ENCODE measurements at places on chromosomes 2 and 18.

- DNase-seq = no peak
Measured at GRCh38 chr2:225462945-225463344, 63.4 kb downstream of the NYAP2 start.

GRCh38 chr2:36597003-36597531, 901 bp downstream of the FEZ2 start:
- no peak for DNase-seq

DNA sequence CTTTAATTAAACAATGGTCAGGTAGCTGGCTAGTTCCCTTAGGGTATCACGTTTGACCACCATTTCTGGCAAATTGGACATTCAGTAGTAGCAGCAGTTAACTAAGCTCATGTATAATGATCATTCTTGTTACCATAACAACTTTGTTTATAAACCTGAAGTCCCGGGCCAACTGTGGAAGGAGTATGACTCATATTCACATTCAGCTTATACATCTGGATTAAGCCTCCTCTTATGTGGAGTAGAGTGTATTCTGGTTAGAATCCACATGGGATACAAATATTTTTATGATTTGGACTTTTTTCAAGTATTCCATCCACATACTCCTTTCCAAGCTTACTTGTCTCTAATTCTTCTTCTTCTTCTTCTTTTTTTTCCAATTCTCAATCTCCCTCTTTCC, 70.3 kb upstream of the ZSWIM2 start:
- DNase-seq = no peak

DNA sequence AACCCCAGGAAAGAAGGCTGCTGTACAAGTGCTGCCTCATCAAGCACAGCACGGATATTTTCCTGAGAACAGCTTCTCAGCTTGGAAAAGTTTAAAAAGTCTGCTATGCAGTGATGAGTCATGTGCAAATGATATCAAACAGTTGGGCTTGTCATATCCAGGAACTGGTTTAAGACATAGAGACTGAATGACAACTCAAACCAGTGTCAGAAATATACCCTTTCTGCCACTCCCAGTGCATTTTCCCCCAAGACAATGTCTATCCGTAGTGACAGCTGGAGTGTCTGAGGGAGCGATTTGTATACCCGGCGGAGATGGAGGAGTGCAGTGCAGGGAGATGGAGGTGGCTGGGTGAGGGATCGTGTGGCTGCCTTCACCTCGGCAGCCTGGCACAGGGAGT, 28.2 kb downstream of the SOX11 start:
- DNase-seq = no peak

DNA sequence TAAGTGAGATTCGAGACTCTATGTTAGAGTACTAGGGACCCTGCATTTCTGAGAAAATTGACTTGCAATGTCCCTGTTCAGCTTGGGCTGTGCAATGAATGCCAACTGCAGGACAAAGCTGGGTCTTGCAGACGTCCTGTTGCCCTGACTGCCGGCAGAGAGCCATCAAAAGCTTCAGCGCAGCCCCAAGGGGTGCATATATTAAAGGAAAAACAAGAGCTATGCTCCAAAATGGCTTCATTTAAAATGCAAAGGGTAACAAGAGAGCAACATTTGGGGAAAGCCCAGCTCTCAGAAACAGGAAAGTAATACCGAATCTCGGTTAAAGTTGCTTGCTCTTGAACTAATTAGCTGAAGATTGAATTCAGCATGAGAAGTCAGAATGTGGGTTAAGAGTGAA, 110.9 kb upstream of the PNPT1 start:
- no peak for DNase-seq

DNA sequence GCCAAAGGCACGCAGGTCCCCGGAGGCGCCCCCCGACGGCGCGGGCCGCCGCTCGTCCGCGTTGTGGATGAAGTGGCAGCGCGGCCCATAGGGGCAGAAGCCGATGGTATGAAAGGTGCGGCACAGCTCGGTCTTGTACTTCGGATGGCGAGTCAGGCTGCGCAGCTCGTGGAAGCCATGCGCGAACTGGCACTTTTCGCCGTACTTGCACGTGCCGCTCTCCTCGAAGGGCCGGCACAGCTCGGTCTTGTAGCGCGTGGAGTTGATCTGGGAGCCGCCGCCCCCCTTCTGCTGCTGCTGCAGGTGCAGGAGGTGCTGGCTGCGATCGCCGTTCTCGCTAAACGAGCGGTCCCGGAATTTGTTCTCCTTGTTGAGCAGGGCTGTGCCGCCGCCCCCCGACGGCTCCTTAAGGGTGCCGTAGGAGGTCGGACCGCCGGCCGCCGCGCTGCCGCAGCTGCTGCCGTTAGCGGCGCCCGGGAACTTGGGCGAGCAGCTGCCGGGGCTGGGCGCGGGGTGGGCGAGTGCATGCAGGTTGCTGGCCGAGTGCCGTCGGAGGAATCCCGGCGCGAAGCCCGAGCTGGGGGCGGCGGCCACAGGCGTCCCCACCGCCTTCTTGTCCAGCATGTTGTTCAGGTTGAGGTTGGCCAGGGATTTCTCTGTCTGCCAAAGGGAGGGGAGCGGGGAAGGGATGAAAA, 1.2 kb downstream of the ZFP36L2 start:
- no peak for DNase-seq

- DNase-seq = no peak
Measured at GRCh38 chr2:46487667-46488335, 8.4 kb downstream of the TMEM247 start.

- peak; percentile 31 for DNase-seq
Measured at GRCh38 chr2:99662761-99663341, 173.0 kb upstream of the REV1 start.

GRCh38 chr2:102383722-102384121, 28.1 kb downstream of the IL18R1 start:
- no peak for DNase-seq

DNA sequence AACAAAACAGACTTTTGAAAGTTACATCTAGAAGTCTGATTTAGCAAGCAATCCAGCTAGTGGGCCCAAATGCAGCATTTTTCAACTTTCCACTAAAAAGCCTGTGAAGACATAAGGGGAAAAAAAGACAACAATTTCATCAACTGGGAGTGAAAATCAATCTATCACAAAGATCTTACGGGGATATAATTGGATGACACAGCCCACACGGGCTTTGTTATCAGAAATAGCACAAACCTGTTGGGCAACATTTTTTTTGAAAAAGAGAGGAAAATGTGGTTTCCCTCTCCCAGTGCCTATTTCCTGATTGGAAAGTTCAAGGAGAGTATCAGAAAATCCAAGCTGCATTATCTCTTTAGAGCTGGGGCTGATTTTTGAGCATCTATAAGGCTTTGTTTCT, 132.7 kb downstream of the EVA1A start:
- no peak for DNase-seq

DNA sequence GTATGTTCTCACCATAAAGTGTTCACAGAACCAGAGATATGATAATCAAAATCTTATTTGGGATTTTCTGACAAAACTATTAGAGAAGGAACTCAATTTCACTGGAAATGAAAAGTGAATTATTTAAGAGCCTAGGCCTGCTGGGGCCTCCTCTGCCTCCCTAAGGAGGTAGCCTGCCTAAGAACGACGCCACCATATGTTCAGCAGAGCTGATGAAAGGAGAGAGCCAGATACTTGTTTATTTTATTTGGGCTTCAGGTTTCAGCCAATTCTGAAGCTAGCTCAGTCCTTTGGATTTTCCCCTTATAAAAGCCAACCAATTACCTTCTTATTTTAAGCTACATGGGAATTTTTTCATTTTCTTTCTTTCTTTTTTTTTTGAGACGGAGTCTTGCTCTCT, 433.1 kb upstream of the MAP2 start:
- no peak for DNase-seq

DNA sequence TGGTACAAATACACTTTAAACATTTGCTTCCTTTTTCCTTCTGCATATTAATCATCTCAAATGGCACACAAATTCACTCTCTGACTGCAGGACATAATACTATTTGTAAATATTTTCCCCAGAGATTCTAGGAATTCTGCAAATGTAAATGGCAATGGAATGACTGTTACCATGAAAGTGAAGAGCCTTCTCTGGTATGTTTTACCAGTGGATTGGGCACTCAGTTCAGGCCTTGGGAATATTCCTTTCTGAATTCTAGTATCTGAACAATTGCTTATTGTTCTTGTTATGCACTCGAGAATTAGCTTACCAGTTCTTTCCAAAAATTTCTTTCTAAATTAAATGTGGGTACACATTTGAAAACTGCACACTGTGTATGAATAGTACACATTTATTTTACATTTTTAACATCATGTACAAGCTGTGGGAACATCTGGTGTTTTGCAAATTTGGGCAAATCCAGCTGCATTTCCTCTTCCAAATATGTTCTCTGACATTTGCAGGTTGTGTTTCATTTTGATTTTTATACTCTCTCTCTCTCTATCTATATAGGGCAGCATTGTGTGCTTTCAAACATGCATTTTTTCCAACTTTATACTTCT, 289.1 kb downstream of the NBAS start:
- no peak for DNase-seq

DNA sequence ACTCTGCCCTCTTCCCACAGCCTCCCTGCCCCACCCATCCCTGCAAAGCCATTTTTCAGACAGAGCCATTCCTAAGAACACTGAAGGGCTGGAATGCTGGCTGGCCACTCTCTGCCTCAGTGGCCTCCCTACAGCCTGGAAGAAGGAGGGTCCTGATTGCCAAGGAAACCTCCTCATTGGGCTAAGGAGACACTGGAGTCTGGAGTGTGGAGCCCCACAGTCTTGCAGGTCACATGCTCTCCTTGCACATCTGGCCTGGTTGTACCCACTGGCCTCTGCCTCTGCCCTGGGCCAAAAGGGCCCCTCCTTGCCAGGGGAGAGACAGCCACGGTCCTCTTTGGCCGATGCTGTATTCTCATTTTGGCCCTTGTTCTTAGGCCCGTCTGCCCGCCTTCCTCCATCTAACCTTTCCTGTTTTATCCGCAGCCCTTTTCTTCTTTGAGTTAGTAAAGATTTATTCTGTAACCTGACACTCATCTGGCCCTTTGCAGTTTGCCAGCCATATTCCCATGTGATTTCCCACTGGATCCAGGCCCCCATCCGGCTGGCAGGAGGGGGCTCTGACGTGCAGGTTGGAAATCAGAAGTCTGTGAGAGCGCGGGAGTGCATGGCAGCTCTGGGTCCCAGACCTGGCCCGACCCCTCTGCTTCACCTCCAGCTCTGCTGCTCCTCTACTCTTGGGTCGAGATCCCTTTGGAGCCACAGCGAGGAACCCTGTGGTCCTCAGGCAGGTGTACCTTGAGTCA, 11.0 kb upstream of the CATIP start:
- no peak for DNase-seq

GRCh38 chr2:235826826-235827225, 333.0 kb downstream of the AGAP1 start:
- no peak for DNase-seq

DNA sequence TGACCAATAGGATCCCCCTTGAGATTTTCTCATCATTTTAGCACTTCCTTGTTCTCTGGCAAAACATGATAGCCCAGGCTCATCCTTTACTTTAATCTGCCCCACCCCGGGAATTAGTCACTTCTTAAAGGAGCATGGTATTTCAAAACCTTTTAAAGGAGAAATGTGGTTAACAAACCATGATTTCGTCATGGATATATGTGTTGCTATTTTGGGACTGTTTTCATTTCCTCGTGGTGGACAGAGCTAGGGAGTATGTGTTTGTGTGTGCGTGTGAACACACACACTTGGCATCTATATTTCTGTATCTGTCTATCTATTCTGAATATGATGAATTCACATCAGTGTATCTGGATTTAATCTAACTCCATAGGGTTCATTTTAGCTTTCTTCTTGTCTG, 128.1 kb downstream of the BIRC6 start:
- no peak for DNase-seq

DNA sequence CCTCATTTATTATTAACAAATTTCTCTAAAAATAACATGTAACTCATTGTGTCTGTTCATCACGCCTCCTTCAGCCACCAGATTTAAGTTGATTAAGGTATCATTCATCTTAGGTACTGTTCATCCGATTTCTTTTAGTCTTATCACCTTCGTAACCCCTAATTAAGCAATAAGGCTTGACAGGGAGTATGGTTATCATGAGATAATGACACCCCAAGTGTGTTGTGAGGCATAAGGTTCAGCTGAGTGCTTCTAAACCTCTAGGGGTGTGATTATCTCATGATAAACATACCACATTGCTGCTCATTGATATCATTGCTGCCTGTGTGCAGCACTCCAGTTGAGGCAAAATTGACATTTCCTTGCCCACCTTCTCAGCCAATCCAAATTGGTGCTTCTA, 158.9 kb upstream of the BOD1L2 start:
- no peak for DNase-seq

DNA sequence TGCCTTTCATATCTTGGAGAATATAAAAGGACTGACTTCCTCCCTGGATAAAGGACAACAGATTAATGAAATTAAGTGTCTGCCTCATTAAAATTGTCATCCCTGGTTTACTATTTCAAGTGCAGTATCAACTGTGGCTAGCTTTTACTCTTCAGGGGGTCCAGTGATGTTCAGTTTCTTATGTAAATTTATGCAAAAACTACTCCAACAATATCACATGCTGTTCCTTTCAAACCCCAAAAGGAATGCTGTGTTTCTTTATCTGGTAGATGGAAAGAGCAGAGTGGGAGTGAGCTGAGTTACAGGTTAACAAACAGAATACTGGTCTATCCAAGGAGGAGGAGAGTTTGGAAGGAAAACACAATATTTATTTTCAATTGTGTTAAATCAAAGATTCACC, 283.7 kb upstream of the VWC2L start:
- no peak for DNase-seq

GRCh38 chr18:44156776-44157335, 523.8 kb upstream of the SETBP1 start:
- no peak for DNase-seq

DNA sequence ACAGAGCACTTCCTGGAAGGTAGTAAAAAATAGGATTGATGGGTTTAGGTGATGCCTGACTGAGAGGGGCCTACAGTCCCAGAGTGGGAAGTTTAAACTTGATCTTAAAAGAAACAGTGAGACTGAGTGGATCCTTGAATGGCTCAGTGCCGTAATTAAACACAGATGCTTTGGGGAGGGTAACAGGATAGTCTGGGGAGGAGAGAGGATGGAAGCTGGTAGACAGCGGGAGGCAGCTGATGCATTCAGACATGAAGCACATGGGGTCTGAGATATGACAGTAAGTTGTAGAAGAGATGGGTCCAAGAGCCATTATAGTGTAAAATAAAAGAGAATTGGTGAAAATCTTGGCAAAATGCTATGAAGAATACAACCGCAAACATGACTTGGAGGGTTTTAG, 54.4 kb downstream of the AOX1 start:
- DNase-seq = no peak

DNA sequence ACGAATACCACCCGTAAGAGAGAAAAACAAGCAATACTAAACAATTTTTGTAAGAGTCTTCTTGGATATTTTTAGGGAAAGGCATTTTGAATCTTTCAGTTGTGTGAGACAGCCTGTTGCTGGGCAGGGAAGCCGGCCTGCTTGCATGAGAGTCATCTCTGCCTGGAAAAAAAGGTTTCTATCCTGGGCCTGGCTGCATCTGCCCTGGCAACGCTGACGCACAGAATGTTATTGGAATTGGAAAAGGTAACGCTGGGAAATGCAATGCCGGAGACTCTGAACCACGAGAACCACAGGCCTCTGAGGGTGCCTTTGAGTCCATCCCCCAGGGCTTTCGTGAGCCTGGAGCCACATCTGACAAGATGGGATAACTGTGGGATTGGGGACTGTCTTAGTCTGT, 17.9 kb upstream of the NPAS2 start:
- DNase-seq = no peak

Data from NCI-H345 (cell line).